ENCODE measurements at places on chromosomes 13 and 19.

DNA sequence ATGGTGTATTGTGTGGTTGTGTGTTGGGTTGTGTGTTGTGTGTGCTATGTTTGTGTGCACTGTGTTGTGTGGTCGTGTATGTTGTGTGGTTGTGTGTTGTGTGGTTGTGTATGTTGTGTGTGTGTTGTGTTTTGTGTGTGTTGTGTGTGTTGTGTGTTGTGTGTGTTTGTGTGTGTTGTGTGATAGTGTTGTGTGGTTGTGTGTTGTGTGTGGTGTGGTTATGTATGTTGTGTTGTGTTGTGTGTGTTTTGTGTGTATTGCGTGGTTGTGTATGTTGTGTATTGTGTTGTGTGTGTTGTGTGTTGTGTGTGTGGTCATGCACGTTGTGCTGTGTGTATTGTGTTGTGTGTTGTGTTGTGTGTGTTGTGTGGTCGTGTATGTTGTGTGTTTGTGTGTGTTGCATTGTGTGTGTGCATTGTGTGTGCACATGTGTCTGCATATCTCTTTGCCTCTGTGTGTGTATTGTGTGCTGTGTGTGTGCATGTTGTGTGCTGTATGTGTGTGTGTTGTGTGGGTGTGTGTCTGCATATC is 2.9 kb downstream of the C3 start:
- DNase-seq = no peak

DNA sequence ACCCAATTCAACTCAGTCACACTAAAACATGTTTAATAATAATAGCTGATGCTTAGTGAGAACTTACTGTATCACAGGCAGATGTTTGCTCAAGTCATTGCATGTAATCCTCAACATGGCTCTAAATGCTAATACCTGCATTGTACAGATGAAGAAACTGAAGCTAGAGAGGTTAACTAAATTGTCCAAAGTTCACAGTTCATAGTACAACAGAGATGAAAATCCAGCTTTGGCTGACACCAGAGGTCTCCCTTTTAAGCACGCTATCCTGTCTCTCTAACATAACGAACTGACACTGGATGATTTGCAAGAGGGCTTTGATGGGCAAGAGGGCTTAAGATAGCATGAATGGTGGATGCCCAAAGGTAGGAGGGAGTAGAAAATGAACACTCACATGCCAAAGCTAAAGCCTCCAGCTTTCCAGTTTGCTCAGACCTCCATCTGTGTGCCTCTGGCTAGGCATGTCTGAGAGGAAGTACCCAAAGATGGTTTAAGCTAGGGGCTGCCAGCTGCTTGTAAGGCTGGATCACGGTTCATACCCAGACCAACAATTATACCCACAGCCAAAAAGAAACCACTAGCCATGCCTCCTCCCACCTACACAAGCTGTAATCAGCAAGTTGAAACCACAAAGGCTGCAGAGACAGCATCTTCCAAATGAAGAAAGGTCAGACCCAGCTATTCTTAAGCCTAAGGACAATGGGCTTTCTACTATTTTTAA is 196.9 kb upstream of the UBL3 start:
- DNase-seq = no peak

DNA sequence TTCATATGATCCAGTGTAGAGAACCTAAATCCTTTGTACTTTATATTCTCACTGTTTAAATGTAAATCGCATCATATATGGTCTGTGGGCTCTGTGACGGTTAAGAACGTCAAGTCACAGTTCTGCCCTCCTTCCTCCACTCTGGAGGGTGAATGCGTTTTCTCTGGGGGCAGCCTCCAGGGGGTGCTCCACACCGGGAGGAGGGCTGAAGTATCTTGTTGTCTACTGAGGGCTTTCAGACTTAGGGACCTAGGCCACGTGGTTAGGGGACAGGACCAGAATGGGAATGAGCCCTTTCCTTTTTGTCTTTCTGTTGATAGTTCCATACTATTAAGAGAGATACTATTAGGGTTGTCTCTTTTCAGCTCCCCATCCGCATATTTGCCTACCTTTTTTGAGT is 504.9 kb downstream of the FGF9 start:
- DNase-seq = no peak

- DNase-seq = no peak
These were observed 168.4 kb downstream of the PCDH9 start for GRCh38 chr13:67061750-67062149.

DNA sequence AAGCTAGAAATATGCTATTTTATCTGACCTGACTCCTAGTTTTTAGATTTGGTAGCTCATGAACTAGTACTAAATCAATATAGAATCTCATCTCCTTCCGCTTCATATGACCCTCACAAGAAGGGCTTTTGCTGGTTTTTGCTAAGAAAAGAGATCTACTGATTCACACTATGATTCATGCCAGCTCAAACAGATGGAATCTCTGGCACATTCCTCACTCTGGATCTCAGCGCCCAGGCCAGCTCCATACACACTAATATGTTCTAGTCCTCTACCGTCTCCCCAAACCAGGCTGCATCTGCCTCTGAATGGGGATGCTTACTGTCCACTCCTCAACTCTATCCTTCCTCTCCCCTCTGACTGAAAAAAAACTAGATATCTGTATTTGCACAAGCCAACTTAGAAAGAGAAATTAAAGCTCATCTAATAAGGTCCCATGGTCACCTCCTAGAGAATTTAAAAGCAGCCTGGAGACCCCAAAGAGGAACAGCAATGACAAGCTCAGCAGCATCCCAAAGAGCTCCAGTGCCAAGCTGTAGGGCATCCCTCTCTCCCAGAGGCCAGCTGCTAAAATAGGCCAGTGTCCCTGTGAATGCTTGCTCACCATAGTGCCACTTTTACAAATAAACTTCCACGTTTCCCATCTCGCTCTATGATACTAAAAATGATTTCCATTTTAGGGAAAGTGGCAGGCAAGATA is 74.9 kb downstream of the LHFPL6 start:
- no peak for DNase-seq

GRCh38 chr13:107867701-107868661 is 347.4 kb downstream of the LIG4 start:
- DNase-seq = no peak

DNA sequence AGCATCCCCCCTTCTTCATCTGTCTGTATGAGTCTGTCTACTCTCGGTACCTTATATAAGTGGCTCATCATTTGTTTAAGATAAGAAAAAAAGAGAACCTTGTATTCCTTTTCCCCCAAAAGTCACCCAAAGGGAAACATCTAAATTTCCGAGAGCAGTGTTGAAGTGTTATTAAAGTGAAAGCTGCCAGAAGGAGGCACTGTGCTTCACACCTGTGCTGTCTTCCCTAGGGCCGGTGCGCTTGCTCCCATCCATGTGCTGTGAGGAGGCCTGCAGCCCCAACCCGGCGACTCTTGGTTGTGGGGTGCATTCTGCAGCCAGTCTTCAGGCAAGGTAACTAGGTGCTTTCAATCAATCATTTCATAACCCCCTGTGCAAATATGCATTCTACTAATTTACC is 97.5 kb downstream of the TNFRSF19 start:
- no peak for DNase-seq
